Neural progenitor cell (in vitro differentiated cells): ENCODE measurements at places on chromosomes 2 and 18. TPM values are rescaled to one million over a fixed set of nuclear protein-coding genes. Genes with fewer than 3 reads are reported as not detected.

The GAD1 gene
- 5.2 and 10.7 TPM in 2 replicates for total RNA-seq

The SPC25 gene
- total RNA-seq, result 38.9 and 60.0 TPM in 2 replicates

The CIB4 gene
- total RNA-seq, result not detected in 2 replicates

The CYP27A1 gene
- total RNA-seq, result 0.11 and 0.43 TPM in 2 replicates

The SLC39A6 gene
- total RNA-seq, result 70.6 and 92.5 TPM in 2 replicates

The TCF23 gene
- total RNA-seq, result 0.03 TPM in 1 of 2 replicates, not detected in the other

The SPATS2L gene
- 18.5 and 29.1 TPM in 2 replicates for total RNA-seq

The MC4R gene
- 0.15 and 0.19 TPM in 2 replicates for total RNA-seq

The VWC2L gene
- total RNA-seq, result not detected in 2 replicates

The EVA1A gene
- 2.8 and 3.6 TPM in 2 replicates for total RNA-seq

The CRYBA2 gene
- not detected in 2 replicates for total RNA-seq

The NCKAP1 gene
- 119 and 164 TPM in 2 replicates for total RNA-seq

The OSGEPL1 gene
- total RNA-seq, result 29.6 and 51.5 TPM in 2 replicates

The PJVK gene
- 3.0 and 4.4 TPM in 2 replicates for total RNA-seq

The STK36 gene
- total RNA-seq, result 51.6 and 61.4 TPM in 2 replicates

The CEP192 gene
- 40.3 and 58.7 TPM in 2 replicates for total RNA-seq

The MSTN gene
- 0.54 TPM in 1 of 2 replicates, not detected in the other for total RNA-seq

The FHL2 gene
- total RNA-seq, result 17.8 and 20.7 TPM in 2 replicates

The CCDC150 gene
- total RNA-seq, result 56.1 and 69.4 TPM in 2 replicates

The ZAP70 gene
- total RNA-seq, result 0.37 TPM in 1 of 2 replicates, not detected in the other

The GALNT3 gene
- 0.65 and 1.9 TPM in 2 replicates for total RNA-seq

The C1QL2 gene
- total RNA-seq, result not detected in 2 replicates

The TOGARAM2 gene
- 0.04 and 0.62 TPM in 2 replicates for total RNA-seq
